Eye (tissue), 1 donor: ENCODE measurements at places on chromosomes 2 and 18.

DNA sequence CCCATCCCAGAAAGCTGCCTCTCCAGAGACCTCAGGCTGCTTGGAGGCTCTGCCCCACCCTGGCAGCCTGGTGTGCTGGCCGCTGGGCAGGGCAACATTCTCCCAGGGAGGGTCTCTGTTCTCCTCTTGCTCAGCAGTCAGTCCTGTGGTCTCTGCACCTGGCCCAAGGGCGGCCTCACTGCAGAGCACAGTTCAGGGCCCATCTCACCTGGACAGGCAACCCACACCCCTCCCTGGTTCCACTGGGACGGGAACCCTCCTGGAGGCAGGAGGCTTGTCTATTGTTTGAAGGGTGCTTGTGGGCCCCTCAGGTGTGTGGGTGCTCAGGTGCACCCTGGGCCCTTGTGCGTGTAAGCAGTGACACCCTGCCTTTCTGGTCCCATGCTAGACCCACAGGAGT lies 67.2 kb upstream of the OTOS start:
- no peak for DNase-seq

- no peak for DNase-seq
Measured at GRCh38 chr2:88754585-88755320, 63.3 kb downstream of the RPIA start.

DNA sequence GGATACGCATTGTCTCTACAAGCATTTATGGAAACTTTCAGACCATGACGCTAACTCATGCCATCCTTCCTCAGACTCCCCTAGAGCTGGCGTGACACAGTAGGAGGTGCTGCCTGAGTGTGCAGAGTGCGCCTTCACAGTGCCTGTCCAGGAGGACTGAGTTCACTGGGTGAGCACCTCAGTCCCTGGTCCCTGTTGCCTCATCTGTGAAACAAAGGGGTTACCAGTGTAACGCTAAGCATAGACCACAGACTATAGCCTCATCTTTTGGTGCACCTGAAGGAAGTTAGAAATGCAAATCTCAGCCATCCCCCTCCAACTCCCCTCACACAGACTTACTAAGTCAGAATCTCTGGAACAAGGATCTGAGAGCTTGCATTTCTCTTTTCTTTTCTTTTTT lies 142.8 kb downstream of the TMEM17 start:
- no peak for DNase-seq

DNA sequence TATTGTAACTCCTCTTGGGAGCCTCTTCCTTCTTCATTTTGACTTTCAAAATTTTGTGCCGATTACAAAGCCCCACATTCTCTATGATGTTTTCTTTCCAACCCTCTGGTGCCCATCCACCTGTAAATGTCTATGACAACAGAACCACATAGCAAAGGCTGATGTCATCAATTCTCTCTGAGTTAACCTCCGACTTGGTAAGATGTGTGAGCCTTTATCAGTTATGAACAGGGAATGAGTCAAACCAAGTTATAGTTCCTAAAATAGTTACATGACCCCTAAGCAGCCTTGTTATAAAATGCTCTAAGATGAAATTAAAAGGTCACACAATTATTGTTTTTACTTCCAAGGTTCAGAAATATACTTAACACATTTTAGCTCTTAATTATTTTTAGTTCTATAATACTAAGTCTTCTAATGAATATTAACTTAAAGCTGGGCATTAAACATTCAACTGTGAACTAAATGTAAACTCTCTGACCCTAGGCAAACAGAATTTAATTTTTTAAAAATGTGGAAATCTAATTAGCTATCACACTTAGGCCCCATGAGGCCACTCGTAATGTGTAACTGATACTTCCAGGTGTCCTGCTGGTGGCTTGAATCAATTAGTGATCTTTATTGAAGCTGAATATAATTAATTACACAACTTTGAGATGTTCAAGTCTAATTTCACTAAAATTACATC lies 102.3 kb upstream of the CYRIA start:
- DNase-seq: no peak

DNA sequence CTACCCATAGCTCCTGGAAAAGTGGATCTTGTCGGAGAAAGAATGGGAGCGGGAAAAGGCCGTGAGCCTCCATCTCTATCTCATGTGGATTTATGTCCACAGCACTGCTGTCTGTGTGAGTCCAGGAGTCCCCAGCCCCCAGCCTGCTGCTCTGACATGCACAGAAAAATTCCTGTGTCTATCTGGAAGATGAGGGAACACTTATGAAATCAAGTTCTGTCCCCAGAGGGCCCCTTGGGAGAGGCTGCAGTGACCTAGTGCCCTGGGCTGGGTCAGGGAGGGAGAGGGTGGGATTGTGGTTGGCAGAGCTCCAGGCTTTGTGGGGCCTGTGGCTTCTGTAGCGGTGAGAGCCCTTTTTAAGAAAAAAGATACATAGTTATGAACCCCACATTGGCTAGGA lies 37.6 kb downstream of the HJURP start:
- no peak for DNase-seq

- peak; percentile 50 for DNase-seq
Measured at GRCh38 chr2:1816414-1816911, 72.1 kb upstream of the PXDN start.

- no peak for DNase-seq
Measured at GRCh38 chr2:95698146-95698545, 106.3 kb downstream of the TRIM43 start.

DNA sequence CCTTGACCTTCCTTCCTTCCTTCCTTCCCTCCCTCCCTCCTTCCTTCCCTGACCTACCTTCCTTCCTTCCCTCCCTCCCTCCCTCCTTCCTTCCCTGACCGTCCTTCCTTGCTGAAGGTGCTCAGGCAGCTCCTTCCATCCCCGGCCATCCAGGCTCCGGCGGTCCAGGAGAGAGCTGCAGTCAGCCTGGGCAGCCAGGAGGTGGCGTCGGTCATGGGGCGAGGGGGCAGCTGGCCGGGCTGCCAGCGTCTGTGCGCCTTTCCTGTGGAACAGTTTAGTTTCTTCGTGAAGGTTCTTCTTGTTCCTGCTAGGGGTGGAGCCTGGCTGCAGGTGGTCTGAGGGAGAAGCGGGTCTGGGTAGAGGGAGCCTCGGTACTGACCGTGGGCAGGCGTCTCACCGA lies 15.7 kb downstream of the GPR35 start:
- DNase-seq: peak; percentile 54

DNA sequence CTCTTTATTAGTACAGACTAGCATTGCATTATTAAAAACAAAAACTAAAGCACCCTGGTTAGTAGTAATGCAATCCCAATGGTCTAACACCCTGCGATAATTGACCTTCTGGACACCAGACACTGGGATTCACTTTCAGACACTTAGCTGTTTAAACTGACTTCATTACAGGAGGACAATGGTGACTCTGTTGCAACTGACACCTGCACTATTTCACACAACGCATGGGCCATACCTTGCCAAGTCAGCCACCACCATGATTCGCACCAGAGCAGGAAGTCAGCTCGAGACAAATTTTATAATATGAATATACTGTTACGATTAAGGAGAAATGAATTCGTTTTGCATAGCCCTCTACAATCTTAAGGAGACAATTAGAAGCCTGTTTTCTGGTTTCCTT lies 150.7 kb downstream of the MEIS1 start:
- no peak for DNase-seq

DNA sequence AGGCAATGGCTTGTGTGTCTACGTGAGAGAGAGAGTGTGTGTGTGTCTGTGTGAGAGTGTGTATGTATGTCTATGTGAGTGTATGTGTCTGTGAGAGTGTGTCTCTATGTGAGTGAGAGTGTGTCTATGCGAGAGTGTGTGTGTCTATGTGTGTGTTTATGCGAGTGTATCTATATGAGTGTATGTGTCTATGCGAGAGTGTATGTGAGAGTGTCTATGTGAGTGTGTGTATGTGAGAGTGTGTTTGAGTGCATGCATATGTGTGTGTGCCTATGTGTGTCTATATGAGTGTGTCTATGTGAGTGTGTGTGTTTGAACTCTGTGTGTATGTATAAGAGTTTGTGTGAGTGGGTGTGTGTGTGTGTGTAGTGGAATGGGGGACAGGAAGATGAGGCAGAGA lies 9.8 kb upstream of the GNLY start:
- DNase-seq: no peak

DNA sequence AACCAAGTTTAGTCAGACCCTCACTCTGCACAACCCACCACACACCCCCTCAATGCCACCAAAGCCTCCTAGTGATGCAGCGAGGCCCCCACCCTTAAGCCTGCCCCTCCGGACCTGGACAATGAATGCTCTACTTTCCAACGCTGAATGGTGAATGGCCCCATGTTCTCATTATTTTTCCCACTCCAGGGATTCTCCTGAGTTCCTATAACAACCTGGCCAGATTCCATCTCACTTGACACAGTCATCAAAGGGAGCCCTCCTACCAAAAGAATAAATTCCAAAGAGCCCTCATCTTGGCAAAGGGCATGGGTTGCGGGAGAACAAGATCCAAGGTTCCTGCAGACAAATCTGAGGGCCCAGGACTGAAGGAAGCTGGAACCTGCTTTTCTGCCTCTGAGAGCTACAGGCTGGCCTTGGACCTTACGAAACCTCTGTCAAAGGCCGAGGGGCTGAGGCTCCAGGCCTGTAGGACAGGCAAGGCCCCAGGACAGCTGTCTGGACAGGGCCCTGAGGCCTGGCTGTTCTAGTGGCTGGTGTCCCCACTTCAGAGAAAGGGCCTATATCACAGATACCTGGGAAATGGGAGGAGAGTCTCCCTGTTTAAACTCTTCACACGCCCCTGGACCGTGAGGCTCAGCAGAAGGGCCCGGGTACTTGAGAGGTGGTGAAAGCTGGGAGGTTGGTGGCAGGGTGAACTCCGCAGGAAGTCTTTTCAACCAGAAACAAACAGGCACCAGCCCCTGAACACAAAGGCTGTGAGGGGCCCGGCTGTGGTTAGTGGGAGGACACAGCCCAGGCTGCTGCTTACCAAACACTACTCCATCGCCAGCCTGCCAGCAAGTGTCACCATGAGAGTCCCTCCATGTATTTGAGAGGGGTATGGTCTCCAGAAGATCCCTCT lies 27.3 kb downstream of the SFXN5 start:
- DNase-seq: no peak

- no peak for DNase-seq
Measured at GRCh38 chr2:237440819-237441281, 26.9 kb upstream of the COL6A3 start.
